ENCODE measurements at places on chromosomes 5 and 9.

DNA sequence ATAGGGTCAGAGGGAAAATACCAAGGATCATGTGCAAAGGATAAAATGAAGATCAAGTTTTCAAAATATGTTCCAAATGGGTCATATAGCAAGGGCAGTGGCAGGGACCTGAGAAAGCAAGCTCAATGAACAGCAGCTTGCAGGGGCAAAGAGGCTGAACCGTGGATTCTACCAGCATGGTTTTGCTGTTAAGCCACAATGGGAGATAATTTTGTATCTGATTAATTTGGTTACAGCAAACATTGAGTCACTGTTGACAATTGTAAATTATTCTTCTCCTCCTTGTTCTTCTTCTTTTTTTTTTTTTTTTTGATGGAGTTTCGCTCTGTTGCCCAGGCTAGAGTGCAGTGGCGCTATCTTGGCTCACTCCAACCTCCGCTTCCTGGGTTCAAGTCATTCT lies 18.4 kb upstream of the ERAP2 start:
- no peak for DNase-seq

GRCh38 chr5:74092766-74093165 lies 466.8 kb downstream of the ARHGEF28 start:
- no peak for DNase-seq

GRCh38 chr9:130946766-130947617 lies 7.9 kb upstream of the FIBCD1 start:
- no peak for DNase-seq

GRCh38 chr9:114065304-114065703 lies 12.8 kb downstream of the AMBP start:
- DNase-seq, result no peak

DNA sequence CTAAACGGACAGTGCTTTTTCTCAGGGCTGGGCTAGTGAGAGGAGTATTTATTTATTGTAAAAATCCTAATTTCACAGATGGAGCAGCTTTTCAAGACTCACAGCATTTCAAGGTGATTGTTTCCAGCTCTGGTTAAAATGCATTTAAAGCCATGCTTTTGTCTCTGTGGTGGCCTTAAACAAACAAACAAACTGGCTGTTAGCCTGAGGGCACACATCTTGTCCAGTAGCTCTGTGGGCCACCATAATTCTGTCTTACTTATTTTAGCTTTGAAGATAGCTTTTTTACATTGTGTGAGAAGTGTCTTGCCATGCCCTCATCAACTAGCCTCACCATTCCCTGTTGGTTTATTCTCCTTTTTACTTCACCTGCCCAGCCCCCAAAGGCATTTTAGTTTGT lies 218.2 kb downstream of the PSAT1 start:
- no peak for DNase-seq

- no peak for DNase-seq
Measured at GRCh38 chr5:4511996-4512656, 628.0 kb upstream of the ADAMTS16 start.

- DNase-seq, result no peak
Measured at GRCh38 chr5:40485021-40485998, 194.4 kb upstream of the PTGER4 start.

DNA sequence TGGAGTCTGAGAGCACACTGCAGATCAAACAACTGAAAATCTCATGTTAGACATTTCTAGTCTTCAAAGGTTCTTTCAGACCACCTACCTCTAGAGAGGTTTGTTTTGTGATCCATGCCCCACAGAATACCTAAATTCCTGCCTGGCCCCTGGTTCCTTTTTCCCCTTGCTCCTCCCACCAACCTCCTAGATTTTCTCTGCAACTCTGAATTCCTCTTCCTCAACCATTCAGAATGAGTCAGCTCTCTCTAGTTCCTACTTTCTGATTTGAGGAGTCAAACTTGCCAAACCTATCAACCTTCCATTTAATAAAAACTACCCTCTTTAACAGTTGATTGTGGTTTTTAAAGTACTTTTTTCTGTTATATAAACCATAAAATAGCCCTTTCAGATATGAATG lies 83.2 kb upstream of the ZNF462 start:
- no peak for DNase-seq

DNA sequence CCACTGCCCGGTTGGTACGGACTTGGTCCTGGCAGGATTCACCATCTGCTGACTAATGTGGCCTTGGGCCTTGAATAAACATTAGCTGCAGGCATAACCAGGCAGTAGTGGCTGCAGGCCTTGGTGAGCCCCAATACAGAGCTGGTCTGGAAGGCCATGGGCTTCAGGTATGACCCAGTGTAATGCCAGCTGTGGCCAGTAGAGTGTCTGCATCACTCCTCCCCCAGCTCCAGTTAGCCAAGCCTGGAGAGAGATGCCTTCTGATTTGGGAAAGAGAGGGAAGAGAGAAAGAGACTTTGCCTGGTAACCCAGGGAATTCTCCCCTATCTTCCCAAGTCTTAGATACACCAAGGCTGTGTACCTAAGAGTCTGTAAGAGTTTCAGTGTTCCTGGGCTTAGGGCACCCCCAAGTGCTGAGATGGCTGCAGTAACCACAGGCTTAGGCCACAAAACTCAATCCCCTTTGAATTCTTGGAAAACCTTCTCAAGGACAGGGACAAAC lies 5.6 kb upstream of the C5 start:
- DNase-seq, result no peak

- no peak for DNase-seq
Measured at GRCh38 chr5:136811086-136811485, 445.7 kb upstream of the TRPC7 start.

GRCh38 chr9:1274334-1274733 lies 224.2 kb downstream of the DMRT2 start:
- DNase-seq, result no peak

GRCh38 chr5:171771856-171772255 lies 13.8 kb upstream of the SMIM23 start:
- no peak for DNase-seq

DNA sequence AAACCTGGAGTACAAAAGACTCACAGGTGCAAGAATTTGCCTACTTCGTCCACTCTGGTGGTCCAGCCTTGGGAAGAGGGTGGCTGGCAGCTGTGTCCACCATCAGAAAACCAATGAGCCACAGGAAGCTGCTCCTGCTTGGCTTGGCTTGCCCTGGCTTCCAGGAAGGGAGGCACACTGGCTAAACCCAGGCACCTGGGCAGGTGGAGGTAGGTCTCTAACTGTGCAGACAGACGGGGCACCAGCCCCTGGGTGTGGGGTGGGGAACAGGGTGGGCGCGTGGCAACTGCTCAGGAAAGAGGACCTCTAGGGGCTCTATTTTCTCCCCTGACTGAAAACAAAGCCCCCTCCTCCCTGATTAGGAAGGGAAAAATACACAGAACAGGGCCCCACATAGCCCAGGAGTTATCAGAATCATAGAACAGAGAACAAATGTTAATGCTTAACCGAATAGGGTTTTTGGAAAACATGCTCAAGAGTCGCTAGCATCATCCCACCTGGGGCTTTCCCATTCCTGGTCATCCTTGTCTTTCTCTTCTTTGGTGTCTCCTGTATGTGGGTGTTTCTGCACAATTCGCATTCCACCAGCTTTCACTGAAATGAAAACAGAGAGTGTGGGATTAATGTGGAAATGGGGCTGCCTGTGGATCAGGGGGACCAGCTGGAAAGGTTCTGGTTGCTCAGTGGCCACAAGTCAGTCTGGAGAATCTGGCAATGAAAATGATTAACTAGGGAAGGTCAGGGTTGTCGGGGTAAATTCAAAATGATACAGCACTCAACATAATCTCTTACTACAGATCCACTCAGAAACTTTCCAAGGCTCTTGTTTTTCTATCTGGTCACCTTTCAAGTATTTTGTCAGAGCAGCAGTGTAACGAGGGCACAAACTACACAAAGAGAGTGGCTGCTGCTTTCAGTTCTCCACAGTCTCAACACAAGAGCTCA lies 13.1 kb downstream of the DAP start:
- DNase-seq, result no peak

GRCh38 chr5:136073714-136074529 lies 45.1 kb downstream of the TGFBI start:
- no peak for DNase-seq

DNA sequence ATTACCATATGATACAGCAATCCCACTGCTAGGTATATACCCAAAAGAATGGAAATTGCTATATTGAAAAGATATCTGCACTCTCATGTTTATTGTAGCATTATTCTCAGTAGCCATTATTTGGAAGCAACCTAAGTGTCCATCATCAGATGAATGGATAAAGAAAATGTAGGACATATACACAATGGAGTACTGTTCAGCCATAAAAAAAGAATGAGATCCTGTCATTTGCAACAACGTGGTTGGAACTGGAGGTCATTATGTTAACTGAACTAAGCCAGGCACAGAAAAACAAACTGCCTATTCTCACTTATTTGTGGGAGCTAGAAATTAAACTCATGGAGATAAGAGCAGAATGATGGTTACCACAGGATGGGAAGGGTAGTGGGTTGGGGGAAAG lies 63.1 kb upstream of the TTC23L start:
- no peak for DNase-seq

DNA sequence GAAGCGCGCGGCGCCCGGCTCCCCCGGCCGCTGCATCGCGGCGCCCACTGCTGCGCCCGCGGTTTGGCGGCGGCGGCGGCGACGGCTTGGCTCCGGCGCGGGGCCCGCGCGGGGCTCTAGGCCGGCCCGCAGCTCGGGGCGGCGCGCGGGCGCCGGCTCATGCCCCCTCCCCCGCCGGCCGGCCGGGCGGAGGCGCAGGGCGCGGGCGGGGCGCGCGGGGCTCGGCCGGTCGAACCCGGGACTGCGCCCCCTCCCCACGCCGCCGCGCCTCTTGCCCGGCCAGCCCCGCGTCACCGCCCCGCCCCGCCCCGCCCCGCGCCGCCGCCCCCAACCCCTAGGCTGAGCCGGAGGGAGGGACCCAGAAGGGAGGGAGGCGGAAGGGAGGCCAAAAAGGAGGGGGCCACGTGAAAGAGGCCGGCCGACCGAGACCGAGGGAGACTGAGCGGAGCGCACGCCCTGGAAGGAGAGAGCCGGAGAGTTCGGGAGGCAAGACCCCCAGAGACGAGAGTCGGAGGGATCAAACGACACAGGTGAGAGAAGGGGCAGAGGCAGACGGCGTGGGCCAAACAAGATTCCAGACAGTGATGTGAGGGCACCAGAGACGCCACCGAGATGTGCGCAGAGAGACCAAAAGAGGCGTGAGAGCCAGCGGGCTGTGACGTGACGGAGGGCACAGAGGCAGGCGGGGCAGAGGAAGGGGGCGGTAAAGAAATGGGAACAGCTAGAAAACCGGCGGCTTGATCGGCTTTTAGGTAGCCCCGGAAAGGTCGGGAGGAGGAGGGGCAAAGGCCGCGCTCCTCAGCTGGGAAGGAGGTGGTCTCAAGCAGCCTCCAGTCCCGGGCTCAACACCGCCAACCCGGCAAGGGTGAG lies at the start of gene BARX1:
TSS of gene BARX1 (minus strand) at position 245 of the 870 bp plus-strand sequence. CDS start at position 36, 209 bp downstream.
- DNase-seq, result peak; percentile 53

DNA sequence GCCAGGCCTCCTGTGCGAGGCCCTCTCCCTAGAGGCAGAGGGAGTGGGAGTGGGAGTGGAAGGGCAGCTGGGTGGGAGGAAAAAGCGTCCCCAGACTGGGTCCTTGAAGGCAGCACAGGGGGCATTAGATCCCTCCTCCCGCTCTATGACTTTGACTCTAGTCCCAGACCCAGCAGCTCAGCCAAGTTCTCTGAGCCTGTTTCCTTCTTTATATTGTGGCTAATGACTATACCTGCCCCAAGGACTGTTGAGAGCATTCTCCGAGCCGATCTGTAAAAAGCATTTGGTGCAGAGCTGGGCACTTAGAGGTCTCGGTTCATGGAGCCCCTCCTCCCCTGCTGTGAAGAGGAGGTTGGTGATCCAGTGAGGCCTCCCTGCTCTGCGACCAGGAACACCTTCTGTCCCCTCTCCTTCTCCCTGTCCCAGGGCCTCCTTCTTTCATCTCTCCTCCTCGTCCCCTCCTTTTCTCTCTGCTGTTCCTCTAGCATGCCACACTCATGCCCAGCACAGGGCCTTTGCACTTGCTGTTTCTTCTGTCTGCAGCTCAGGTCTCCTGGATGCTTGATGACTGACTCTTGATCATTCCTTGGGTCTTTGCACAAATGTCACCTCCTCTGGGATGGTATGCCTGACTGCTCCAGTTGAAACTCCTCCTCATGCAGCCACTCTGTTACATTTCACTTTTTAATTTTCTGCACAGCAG lies 23.4 kb upstream of the PSD2 start:
- DNase-seq, result no peak

GRCh38 chr9:109907400-109907799 lies 127.4 kb downstream of the PALM2AKAP2 start:
- DNase-seq, result no peak

- no peak for DNase-seq
Measured at GRCh38 chr9:135647884-135648283, 8.5 kb upstream of the GLT6D1 start.

DNA sequence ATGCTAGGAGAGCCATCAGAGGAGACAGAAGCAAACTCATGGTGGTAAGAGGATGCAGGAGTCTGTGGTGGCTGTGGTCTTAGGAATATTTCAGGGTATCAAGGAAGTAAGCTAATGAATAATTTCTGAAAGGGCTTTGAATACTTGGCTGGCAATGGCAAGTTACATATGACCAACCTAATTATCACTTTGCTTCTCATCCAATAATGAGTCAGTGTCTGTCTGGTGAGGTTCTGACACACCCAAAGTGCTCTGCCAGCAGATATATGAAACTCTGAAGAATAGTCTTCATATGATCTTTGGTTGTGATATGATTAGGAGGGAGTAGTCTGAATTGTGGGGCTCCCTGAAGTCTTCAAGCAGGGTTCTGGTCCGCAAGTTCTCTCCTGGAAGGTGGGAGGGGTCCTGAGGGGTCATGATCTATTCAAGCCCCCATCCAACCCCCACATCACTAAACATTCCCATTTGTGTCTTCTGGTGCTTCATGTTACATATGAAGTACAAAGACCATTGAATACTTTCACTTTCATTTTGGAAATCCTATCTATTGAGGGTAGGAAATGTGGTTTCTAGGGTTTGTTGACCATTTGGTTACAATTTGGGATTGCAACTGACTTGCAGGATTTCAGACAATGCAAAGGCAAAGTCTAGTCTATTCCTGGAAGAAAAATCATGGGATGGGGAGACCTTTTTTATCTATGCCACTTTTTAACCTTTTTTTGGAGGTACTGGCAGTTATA lies 199.9 kb upstream of the CDKN2B start:
- no peak for DNase-seq

GRCh38 chr5:59081693-59082092 lies 498.8 kb downstream of the RAB3C start:
- no peak for DNase-seq

GRCh38 chr9:90805006-90805996 lies 3.7 kb downstream of the SYK start:
- DNase-seq, result no peak

DNA sequence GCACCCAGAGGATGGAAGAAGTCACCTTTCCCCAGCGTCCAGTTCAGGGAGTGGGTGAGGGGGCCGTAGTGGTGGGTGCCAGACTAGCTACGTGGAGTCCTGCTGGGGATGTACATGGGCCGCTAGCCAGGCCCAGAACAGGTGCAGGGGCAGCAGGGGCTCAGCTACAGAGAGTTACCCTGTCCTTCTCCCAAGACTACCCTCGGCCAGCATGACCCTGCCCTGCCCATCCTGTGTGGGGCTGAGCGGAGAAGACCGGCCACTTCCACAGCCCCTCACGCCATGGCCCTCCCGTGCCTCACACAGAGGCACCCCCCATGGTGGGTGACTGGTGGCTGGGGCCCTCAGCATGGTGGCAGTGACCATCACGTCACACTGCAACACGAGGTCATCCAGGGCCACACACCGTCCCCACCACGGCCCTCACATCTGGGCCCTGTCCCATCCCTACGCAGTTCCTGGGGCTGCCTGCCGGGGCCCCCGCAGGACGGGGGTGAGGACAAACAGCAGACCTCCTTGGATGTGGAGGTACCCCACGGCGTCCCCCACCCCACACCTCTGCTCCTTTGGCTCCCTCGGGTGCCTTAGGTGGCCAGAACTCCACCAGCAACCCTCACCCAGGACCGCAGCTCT lies 977 bp upstream of the DPP7 start:
- no peak for DNase-seq

- peak; percentile 99 for DNase-seq
Measured at GRCh38 chr9:132240841-132241482, 79.1 kb downstream of the NTNG2 start.
